ENCODE measurements at places on chromosomes 16 and 17.

- no peak for DNase-seq
Measured at GRCh38 chr17:50594128-50594823, 33.8 kb downstream of the CACNA1G start.

DNA sequence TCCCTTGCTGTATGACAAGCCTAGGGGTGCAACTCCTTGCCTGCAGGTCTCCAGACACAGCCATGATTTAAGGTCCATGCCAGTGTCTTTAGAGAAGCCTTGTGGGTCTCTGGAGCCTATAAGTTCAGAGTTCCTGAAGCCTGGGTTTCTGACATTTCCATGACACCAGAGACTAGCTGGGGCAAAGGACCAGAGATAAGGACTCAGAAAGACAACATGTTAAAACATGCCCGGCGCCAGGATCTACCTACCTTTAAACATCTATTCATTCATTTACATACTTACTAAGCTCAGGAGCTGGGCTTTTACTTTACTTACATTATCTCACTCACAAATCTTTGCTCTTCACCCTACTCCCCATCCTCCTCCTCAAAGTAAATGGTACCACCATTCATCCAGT lies 1.5 kb downstream of the MRPL27 start:
- no peak for DNase-seq

GRCh38 chr17:75738218-75738802 lies 17.1 kb downstream of the ITGB4 start:
- DNase-seq: no peak

- DNase-seq: no peak
Measured at GRCh38 chr16:85663891-85664321, 24.8 kb downstream of the GINS2 start.

- DNase-seq: no peak
Measured at GRCh38 chr16:89612415-89613166, 851 bp upstream of the DPEP1 start.

DNA sequence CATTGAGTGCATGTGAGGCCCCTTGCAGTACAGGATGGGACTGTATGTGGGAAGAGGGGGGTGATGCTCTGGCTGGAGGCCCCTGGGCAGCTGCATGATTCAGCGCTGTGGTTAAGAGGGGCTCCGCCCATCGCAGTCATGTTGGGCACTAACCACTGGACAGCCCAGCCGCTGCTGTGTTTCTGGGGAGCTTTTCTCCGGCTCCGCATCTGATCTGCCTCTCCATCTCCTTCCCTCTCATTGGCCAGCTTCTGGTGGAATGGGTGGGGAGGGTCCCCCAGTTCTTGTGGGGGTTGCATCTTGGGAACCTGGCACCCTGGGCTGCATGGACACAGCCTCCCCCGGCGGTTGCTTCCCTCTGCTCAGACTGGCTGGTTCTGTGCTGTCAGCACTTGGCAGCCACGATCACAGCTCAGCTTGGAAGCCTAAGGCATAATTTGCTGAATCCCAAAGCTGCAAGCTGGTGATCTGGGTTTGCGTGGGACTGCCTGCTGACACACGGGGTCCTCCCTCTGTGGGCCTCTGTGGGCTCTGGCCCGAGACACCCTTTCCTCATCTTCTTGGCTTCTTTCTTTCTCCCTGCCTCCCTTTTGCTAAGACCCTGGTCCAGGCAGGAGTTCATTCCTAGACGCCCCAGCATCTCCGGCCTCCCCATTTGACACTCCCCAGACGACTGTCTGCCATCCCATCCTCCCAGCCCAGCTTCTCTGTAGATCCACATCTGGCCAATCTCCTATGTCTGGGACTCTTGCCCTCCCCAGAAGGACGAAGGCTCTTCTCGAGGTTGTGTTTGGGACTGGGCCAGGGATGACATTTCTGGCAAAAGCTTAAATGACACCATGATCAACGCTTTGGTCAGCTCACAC lies 168.3 kb downstream of the SEC14L1 start:
- DNase-seq: no peak
